ENCODE measurements at places on chromosomes 2 and 18.

GRCh38 chr2:234996069-234996940, 44.5 kb downstream of the SH3BP4 start:
- no peak for DNase-seq

DNA sequence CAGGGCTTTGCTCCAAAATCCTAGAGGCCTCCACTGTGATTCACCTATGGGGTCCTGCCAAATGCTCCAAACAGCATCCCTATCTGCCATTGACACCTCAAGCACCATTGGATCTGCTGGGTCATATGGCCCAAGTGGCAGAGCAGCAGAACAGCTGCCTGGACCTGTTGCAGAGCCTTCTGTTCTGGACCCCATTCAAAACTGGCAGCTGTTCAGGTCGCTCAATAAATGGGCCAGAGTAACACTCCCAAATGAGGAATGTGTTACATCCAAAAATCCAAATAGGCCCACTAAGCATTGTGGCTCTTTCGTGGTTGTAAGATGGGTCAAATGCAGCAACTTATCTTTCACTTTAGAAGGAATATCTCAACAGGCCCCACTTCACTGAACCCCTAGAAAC, 783.6 kb downstream of the DCDC2C start:
- DNase-seq, result no peak

- DNase-seq, result no peak
These were observed 104.4 kb upstream of the SMAD2 start for GRCh38 chr18:48034651-48035555.

- no peak for DNase-seq
These were observed 23.4 kb upstream of the SNED1 start for GRCh38 chr2:240974771-240975572.

GRCh38 chr2:1462994-1463393, 49.7 kb downstream of the TPO start:
- DNase-seq, result no peak

DNA sequence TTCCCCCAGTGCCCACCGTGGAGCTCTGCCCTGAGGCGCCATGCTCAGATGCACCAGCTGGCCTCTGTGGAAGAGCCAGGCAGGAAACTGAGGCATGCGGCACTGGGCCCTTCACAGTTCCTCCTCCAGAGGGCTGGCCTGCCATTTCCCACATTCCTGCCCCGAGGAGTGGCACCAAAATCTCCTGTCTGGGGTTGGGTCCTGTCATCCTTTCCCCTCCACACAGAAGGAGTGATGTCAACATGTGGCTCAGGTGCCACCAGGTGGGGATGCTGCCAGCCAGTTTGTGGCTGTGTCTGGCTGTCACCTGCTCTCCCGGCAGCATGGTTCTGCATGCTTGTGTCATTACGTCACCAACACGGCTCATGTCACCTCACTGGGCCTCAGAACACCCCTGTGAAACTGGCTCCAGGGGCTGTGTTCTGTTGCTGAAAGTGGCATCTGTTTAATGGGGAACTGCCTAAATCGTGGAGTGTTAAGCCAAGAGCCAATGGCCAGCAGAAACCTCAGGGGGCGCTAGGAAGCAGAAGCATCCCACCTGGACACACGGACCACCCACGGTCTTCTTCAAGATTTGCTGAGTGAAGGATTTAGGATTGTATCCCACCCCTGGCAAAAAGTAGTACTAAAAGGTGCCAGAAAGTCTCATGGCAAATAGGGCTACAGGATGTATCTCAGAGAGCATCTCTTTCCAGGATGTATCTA, 51.3 kb downstream of the ZAP70 start:
- no peak for DNase-seq

GRCh38 chr2:9166579-9167377, 39.8 kb upstream of the ASAP2 start:
- DNase-seq, result no peak

DNA sequence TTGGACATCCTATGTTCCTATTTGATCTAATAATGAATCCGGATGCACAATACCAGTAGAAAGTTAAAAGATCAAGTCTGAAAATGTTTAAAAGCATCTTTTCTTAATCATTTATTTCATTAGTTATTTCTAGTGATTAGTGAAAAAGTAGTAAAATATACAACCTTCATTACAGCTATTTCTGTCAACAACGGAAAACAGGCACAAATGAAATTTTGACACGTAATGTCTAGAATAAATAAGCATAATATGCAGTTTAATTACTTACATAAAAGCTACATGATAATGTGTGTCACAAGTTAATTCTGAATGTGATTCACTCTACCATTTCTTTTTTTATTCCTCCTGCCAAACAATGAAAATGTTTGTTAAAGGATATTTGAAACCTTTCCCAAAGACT, 216.1 kb downstream of the MYCN start:
- DNase-seq, result no peak

DNA sequence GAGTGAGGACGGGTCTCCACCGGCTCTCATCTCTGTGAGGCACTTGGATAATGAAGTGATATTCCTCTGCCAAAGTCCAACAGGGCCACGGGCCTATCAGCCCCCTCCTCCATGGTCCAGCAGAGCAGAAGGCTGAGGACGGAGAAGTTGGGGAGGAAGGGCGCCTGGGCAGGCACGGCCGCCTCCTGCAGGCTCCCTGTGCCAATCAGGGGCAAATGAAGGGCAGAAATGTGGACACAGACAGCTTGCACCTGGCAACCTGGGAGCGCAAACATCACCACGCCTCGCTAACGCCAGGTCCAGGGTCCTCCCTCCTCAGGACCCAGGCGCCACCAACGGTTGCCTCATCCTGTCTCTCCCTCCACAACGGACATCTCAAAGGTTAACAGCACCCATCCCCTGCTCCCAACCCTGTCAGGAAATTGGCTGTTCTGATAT, 24.3 kb downstream of the SMAD7 start:
- no peak for DNase-seq

DNA sequence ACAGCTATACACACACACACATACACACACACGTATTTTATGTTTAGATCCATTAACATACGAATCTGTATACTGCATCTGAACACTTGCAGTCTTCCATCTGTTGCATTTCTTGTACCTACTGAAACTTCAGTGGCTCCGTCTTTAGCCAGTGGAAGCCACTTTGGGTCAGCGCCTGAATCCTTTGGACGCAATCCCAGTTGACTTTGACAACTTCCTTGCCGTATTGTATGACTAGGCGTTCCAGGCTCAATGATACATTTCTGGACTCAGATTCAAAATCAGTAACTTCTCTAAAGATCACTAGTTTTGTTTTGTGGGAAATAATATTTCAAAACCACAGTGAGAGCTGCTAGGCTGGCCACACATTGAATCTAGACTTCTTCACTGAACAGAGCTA, 101.5 kb upstream of the GPC1 start:
- DNase-seq, result no peak

- DNase-seq, result no peak
These were observed 64.1 kb downstream of the BCL2 start for GRCh38 chr18:63255435-63255834.

DNA sequence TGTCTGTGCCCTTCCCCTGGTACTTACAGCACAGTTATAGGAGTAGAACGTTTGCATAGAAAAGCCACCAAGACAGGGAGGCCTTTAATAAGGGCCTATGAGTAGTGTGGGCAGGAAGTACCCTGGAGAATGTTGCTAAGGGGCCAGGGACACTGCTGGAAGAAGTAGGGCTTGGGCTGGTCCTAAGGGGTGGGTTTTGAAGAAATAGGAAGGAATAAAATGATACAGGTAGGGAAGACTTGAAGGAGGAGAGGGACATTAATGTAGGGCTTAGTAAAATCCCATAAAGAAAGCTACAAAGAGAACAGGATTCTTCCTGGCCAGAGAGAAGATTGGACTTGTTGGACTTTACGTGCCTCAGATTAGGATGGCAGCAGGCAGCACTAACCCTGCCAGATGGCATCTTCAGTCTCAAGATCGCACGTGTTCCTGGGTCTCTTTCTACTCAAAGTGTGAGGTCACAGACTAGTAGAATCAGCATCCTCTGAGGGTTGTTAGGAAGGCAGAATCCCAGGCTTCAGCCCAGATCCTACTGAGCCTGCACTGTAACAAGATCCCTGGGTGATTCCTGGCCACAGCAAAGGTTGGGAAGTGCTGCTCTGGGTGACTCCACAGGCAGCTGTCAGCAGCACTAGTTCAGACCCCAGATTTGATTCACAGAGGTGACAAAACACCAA, 39.2 kb downstream of the EPAS1 start:
- DNase-seq, result no peak

GRCh38 chr2:106111882-106112571, 82.1 kb downstream of the UXS1 start:
- no peak for DNase-seq

GRCh38 chr2:209413311-209414014, 10.4 kb upstream of the MAP2 start:
- DNase-seq, result no peak

GRCh38 chr2:120634533-120634932, 101.1 kb upstream of the GLI2 start:
- DNase-seq, result no peak

GRCh38 chr2:145265244-145265643, 745.3 kb upstream of the ZEB2 start:
- no peak for DNase-seq

DNA sequence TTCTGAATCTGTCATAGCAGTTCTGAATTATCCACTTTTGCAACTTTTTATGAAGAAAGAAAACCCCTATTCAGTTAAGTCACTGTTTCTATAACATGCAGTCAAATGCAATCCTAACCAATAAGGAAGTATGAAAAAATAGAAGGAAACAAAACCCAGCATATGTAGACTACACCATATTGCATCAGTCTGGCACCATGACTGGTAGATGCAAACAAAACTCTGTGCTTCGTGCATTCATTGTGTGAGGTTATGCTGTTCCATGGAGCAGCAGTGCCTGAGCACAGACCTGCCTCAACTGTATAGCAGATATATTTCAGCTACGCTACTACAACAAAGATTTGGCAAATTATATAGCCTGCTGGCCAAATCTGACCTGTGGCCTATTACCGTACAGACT, 325.5 kb downstream of the LRP1B start:
- DNase-seq, result no peak

GRCh38 chr2:125684256-125684655, 971.7 kb upstream of the GYPC start:
- DNase-seq, result no peak

- DNase-seq, result no peak
These were observed 40.9 kb downstream of the KDM3A start for GRCh38 chr2:86482034-86482433.

- DNase-seq, result no peak
These were observed 5.1 kb downstream of the CHPF start for GRCh38 chr2:219538504-219538951.
